ENCODE measurements at places on chromosomes 2 and 18.

DNA sequence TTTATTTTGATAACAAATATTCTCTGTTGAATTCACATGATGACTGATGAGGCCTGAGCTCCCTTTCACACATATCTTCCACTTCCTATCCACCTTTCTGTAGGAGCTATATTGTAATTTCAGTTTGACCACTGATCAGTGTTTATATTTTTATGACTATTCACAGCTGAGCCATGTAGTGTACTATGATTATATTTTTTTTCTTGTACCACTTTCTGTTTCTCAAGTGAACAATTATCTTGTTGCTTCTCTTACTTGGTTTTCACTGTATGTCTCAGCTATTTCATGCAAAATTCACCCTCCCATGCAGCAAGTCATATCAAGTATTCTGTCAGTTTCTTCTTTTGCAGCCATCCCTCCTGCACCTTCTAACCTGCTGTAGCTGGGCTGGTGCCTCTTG is 78.4 kb downstream of the TMEM247 start:
- no peak for DNase-seq

- no peak for DNase-seq
Measured at GRCh38 chr2:11558214-11558886, 24.5 kb downstream of the GREB1 start.

GRCh38 chr18:44117821-44118220 is 562.9 kb upstream of the SETBP1 start:
- DNase-seq = no peak

DNA sequence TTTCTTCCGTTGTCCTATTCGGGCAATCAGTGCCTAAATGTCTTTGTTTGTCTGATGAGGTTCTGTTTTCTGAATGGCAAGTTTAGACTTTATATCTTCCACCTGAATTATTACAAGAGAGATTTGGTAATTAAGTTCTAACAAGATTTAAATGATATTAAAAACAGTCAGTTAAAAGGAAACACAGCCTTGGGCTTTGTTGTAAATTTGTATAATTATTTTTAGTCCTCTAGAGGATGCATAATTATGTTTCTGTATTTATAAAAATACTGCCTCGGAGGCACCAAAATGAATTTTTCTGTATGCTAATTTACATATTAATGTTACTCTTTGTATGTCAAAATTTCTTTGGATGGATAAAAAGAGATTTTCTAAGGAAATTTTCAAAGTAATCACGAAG is 136.7 kb downstream of the CDCA7 start:
- no peak for DNase-seq

- no peak for DNase-seq
Measured at GRCh38 chr2:100202567-100202966, 60.2 kb upstream of the AFF3 start.

DNA sequence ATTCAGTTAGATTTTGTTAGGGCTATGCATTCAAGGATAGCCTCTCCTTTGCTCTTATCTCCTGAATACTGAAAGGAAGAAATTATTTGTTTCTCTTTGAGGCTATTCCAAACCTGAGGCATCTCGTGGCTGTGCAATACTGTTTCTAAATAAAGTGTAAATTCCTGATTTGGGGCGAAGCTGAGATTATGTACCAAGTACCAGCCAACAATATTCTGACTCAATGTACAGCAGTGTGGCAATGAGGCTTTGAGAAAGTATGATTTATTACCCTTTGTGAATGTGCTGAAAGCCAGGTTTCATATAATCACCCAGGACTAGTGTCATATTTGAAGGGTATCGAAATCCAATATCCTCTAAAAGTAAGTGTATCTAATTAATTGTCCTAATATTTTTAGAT is 113.5 kb downstream of the MEIS1 start:
- DNase-seq = no peak

- peak; percentile 98 for DNase-seq
Measured at GRCh38 chr2:127064642-127065250, 42.2 kb downstream of the BIN1 start.

GRCh38 chr2:86037141-86037794 is 68.4 kb downstream of the POLR1A start:
- peak; percentile 82 for DNase-seq

DNA sequence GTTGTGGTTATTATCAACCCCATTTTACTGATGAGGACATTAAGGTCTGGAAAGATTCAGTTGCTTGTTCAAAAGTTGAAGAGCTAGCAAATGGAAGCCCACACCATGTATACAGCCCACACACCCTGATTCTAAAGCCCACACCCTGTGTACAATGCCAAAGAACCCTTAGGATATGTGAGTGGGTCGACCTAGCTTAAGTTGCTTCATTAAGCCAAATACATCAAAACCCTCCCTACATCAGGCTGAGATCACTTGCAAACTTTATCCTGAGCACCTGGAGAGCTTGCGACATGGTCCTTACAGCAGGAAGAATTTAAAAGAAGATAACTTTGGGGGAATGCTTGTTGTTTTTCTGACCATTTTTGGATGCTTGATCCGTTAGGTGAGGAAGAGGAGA is 435 bp upstream of the ARHGAP25 start:
- no peak for DNase-seq

DNA sequence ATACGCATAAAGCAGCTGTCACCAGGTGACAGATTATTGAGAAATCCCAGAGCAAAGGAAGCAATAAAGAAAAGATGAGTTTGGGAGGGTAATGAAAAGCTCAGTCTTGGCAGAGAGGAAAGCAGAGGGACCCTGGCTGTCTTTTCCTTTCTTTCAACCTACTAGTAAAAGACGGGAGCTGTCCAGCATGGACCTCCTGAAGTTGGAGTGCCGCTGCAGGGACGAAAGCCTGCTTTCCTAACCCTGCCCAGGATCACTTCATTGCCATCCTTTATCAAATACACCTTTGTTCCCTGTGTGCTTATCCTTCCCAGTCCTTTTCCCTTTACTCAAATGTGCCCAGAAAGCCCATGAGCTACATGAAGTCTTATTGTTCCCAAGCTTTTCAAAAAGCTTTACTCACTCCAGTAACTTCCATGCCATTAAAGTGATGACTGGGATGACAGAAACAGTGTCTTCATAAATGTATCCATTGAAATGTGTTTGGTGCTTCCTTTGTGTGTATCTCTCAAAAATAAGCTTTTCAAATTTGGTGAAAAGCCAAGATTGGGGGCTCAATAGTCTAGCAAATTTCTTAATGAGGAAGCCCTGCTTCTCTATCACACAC is 3.7 kb upstream of the SPR start:
- DNase-seq = peak; percentile 30

GRCh38 chr2:144086965-144087364 is 433.0 kb downstream of the ZEB2 start:
- peak; percentile 59 for DNase-seq

DNA sequence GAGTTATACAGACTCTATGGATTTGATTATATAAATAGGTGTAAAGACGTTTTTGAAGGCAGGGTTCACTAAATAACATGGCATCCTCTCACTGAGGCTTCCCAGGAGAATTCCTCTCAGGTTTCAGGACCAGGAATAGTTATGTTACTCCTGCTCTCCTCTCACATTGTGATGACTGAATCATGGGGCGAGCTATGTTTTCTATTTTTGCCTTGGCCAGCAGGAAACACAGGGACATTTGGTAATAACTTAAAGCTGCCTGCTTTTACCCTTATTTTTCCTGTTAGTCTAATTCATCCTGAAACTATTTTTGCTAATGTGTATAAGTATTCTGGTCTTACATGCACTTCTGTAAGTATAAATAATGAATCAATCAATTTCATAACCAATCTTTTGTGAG is 115.3 kb upstream of the ITGB6 start:
- DNase-seq = peak; percentile 52

DNA sequence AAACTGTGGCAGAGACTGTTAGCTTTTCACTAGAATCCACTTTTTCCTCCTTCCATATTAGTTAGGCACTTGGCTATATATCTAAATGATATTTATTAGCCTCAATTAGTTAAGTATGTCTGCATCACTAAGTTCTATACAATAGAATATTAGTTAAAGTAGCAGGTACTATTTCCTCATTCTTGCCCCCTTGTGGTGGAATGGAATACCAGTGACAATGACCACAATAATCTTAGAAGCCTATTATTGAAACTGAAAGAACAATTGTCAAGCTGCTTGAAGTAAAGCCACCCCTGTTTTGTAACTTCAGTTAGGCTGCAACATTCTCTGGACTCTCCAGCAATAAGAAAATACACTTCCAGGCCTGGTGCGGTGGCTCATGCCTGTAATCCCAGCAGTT is 476.3 kb upstream of the VWC2L start:
- DNase-seq = peak; percentile 52

DNA sequence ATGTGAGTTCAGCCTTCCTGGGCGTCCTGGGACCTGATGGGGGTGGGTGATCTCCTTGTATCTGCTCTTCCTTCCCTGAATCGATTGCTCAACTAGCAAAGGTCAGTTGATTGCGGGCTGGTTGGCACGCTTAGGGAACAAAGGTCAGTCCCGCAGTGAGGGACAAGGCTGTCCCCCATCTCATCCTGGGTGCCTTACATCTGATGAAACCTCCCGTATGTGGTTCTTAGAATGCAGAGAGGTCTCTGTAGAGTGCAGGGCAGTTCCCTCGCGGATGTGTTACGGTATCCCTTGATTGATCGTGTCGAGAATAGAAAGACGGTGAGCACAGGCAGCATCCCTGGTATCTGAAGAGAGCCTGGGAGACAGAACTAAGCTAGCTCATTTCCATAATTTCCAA is 56.4 kb upstream of the RBM44 start:
- peak; percentile 30 for DNase-seq

DNA sequence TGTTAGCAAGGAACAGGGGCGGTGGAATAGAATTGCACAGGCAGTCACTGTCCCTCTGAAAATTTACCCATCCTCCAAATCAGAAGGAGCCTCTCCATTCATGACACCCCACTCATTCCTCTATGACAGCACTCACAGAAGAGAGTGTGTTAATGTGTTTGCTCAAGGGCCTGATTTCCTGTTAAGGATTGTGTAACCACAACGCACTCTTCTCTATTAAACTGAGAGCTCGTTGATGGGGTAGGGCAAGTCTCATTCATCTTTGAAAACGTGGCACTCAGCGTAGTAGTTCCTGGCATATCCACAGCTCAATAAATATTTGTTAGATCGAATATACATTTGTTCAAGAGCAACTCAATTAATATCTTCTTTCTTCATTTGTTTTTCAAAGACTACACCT is 106.4 kb downstream of the VAPA start:
- peak; percentile 76 for DNase-seq

DNA sequence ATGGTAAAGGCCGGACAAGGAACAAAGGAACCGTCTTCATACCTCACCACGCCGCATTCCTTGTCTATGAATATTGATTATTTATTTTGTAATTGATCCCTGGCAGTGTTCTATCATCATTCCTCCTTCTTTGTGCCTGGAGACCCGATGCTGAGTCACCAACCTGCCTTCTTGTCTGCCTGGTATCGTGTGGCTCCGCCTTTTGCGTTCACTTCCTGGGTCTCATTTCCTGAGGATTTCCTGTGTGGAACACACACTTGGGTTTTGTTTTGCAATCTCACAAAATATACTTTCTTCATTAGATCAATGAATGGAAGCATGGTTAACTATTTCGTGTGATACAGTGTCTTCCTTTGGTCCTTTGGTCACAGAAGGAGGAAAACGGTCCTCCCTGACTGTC is 95.5 kb upstream of the SNTG2 start:
- no peak for DNase-seq

- DNase-seq = no peak
Measured at GRCh38 chr2:25322312-25322711, 19.4 kb downstream of the DNMT3A start.

All from suppressor macrophage treated with lipopolysaccharide for 4 hours (primary cell).